ENCODE measurements at places on chromosomes 7 and 10.

- DNase-seq: no peak
These were observed 170.4 kb downstream of the MAGI2 start for GRCh38 chr7:79282882-79283602.

DNA sequence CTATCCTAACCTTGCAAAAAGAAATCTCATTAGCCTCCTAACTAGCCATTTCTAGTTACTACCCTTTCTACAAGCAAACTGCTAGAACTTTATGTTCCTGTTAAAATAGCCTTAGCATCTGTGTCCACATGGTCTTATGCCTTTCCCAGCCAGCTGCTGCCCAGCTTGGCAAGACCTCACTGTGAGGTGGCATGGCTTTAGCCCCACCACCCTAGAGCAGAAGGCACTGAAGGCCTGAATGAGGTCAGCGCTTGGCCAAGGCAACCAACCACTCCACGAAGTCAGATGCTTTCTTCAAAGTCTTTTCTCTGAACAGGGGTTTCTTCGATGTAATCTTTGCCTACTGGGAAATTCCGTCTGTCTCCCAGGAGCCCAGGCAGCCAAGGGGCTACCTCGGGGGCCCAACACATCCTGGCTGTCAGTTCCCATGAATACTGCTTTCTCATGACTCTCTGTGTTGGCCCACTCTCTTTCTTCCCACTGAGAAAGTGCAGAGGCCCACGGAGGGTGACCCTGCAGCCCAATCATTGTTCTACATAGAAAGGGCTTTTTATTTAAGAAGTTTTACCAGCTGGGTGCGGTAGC, 41.6 kb downstream of the POLR3A start:
- DNase-seq: no peak

GRCh38 chr10:72095195-72095594, 6.8 kb upstream of the SPOCK2 start:
- no peak for DNase-seq

- no peak for DNase-seq
These were observed 51.3 kb upstream of the TAC1 start for GRCh38 chr7:97680622-97681021.

GRCh38 chr10:112792487-112793201, 157.4 kb upstream of the TCF7L2 start:
- DNase-seq: no peak

DNA sequence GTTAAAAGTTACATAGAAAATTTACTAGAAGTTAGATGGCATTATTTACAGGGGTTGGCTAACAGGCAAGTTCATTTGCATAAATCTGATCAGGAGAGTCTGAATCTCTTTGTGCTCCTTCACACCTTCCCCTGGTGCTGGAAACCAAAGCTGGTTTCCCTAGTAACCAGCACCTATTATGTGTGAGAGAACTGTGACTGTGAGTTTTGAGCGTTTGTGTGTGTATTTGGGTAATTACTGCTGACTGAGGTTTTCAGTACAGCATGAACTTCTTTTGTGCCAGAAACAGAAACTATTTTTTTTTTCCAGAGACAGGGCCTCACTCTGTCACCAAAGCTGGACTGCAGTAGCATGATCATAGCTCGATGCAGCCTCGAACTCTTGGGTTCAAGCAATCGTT, 10.3 kb upstream of the IFIT1B start:
- DNase-seq: no peak

DNA sequence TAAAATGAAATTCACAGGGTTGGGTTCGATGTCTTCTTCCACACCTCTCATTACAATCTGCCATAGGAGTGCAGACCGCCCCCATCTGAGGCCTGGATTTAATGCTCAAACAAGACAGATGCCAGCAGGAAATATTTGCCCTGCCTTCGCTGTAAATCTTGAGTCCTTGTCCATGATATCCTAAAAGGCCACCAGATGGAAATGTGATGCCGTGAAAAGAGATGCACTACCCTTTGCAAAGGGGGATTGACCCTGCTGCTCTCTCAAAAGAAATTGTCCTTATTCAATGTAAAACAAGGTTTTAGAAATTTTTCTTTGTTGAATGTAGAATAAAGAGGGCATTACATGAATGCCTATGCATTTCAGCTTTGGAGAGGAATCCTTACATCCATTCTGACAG, 37.5 kb downstream of the AGAP4 start:
- DNase-seq: no peak

DNA sequence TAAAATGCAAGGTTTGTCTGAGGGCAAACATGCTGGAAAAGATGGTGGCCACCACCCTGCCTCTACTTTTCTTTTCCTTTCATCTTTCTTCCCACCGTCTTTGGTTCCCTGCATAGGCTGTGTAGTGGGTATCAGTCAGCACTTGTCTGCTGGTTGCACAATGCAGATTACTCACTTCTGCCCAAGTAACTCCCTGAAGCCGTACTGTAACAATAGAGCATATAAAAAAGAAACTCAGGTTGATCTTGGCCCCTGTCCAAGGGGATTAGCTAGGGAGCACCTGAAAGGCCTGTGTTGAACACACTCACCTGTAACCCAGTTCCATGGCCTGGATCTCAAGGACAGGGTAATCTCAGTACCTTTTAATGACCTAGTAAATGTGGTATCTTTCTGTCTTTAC, 533.0 kb upstream of the GALNT17 start:
- no peak for DNase-seq

- no peak for DNase-seq
These were observed 602.7 kb upstream of the NRP1 start for GRCh38 chr10:33937036-33937730.

- peak; percentile 43 for DNase-seq
These were observed 69.9 kb downstream of the PTPRE start for GRCh38 chr10:127976701-127977356.

All from adrenal gland (tissue), 19 donors.